ENCODE measurements at places on chromosomes 1 and 21. TPM values are rescaled to one million over a fixed set of nuclear protein-coding genes. Genes with fewer than 3 reads are reported as not detected.

Gene NFASC
- total RNA-seq: 29.9 TPM

Gene TMEM167B
- total RNA-seq: 39.4 TPM

Gene ASPM
- 0.69 TPM for total RNA-seq

Gene IRF6
- total RNA-seq: 37.1 TPM

Gene SAMD13
- total RNA-seq: 4.5 TPM

Gene PCP4
- 26.9 TPM for total RNA-seq

Gene TMEM52
- 0.50 TPM for total RNA-seq

Gene SOAT1
- total RNA-seq: 58.1 TPM

Gene ATP6V1G3
- 1.9 TPM for total RNA-seq

Gene PPIAL4G
- total RNA-seq: 0.35 TPM

Gene NFIA
- 87.5 TPM for total RNA-seq

Gene CDC20
- total RNA-seq: 2.7 TPM

Gene RIPPLY3
- total RNA-seq: 0.31 TPM

Gene POGK
- total RNA-seq: 40.7 TPM

Gene CHIA
- total RNA-seq: not detected

Gene ZMYND12
- total RNA-seq: 1.9 TPM

Gene TFAP2E
- total RNA-seq: 1.0 TPM

Gene TRIM67
- total RNA-seq: not detected

Gene ACTL8
- total RNA-seq: not detected

Gene SH2D1B
- 0.76 TPM for total RNA-seq

Gene INKA2
- 5.6 TPM for total RNA-seq

Gene LRRC71
- 0.50 TPM for total RNA-seq

Gene MPZ
- total RNA-seq: 4.1 TPM

Gene MATN1
- total RNA-seq: 0.13 TPM

Gene MAGOH
- total RNA-seq: 39.4 TPM

Gene CLDN8
- 7.1 TPM for total RNA-seq

Gene TSPAN1
- total RNA-seq: 578 TPM

Gene FAM177B
- 1.1 TPM for total RNA-seq
